Ovary (tissue), 10 donors: ENCODE measurements at places on chromosomes 3 and 15.

- no peak for DNase-seq
Measured at GRCh38 chr3:71104121-71104541, 479.4 kb downstream of the FOXP1 start.

DNA sequence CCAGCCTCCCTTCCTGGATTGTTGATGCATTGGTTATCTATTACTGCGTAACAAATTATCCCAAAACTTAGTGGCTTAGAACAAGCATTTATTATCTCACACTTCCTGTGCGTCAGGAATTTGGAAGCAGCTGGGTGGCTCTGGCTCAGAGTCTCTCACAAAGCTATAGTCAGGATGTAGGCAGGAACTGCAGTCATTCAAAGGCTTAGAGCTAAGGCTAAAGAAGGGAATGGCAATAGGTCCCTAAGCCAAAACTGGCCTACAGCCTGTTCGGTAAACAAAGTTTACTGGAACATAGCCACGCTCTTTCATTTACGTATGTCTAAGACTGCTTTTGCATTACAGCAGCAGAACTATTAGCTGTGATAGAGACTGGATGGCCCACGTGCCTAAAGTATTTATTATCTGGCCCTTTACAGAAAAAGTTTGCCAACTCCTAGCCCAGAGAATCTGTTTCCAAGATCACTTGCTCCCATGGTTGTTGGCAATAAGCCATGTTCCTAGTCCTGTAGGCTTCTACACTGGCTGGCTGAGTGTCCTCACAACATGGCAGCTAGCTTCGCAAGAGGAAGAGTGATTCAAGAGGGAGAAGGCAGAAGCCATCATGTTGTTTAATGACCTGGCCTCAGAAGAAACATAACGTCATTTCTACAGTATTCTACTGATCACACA lies 132.4 kb downstream of the SNRK start:
- DNase-seq: no peak

DNA sequence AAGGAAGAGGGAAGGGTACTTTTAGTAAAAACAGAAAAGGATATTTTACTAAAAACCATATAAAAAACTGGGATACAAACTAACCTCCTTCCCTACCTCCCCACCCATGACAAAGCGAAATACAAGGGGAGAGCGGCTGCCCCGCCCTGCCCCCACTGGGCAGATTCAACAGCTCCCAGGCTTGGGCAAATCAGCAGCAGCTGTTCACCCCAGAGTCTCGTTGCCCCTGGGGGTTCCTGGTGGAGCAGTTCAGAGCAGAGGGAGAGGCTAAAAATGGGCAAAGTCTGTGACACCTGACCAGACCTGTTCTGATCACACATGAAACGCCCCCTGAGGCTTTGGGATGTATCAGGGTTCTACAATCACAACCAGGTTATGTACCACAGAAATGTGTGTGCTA lies 2.5 kb upstream of the ETFA start:
- DNase-seq: no peak

- peak; percentile 40 for DNase-seq
Measured at GRCh38 chr3:14780927-14781507, 37.7 kb upstream of the FGD5 start.

GRCh38 chr3:164250923-164251322 lies 827.4 kb downstream of the SI start:
- no peak for DNase-seq

DNA sequence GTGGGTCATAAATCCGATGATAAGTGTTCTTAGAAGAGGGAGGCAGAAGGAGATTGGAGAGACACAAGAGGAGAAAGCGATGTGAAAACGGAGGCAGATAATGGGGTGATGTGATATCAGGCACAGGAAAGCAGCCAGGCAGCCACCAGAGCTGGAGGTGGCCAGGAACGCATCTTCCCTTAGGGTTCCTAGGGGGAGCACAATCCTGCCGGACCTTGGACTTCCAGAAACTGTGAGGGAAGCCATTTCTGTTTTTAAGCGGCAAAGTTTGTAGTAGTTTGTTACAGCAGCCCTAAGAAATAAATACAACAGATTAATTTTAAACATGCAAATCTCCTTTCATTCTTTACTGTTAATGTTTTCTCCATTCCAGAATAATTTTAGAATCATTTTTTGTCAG lies 259.9 kb upstream of the TMC3 start:
- DNase-seq: no peak

- no peak for DNase-seq
Measured at GRCh38 chr15:65927545-65927944, 58.3 kb downstream of the RAB11A start.

GRCh38 chr15:60937278-60937677 lies 291.8 kb downstream of the RORA start:
- DNase-seq: no peak

- DNase-seq: no peak
Measured at GRCh38 chr15:52714968-52715367, 35.8 kb upstream of the ATOSA start.

DNA sequence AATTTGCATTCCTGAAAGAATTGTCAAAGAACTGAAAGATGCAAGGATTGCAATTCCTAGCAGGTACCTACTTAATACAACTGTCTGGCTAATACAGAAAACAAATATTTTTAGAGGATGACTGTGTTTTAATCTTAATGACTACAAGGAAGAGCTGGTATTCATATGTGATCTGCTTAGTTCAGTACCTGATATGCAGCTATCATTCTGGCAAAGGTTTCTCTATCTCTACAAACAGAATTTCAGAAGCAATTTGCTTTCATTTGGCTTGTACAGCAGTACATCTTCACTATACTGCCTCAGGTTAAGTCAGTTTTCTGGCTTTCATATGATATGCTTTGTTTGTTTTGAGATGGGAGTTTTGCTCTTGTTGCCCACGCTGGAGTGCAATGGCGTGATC lies 51.3 kb downstream of the TBL1XR1 start:
- DNase-seq: no peak

DNA sequence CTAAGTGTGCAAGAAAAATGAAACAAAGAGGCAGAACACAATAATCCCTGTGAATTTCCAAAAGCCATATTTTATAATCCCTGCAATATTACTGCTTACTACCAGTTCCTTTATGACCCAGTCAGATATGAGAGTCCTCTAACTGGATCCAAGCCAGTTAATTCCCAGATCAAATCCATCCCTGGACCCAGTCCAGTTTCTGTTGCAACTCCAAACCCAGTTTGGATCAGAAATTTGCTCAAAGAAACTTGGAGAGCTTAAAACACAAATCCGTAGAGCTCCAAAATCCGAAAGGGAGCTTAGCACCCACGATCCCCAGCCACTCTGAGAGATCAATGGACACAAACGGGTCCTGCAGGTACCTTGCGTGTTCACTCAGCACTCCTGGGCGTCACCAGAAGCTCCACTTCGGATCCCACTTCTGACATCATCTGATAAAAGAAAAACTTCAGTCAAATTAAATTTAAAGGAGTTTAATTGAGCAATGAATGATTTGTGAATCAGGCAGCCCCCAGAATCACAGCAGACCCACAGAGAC lies 32.6 kb upstream of the THUMPD3 start:
- DNase-seq: no peak

GRCh38 chr3:71185733-71186455 lies 397.6 kb downstream of the FOXP1 start:
- DNase-seq: no peak

- DNase-seq: no peak
Measured at GRCh38 chr3:64773137-64773536, 85.3 kb upstream of the ADAMTS9 start.

DNA sequence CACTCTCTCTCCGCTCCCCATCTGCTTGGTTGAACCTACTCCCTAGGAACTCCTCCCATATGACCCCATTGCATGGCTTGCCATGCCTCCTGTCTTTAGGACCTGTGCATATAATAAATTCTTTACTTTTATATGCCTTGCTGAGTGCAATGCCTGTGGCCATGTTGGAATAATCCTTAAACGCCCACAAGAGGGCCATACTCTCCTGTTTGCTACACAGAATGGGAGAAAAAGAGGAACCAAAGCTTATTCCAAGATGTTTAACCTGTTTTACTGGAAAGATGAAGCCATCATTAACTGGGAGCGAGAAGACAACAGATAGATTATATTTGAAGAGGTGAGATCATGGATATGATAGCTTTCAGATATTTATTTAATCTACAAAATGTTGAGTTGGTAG lies 1097.8 kb downstream of the NAALADL2 start:
- DNase-seq: no peak

- DNase-seq: no peak
Measured at GRCh38 chr3:7062714-7063113, 201.8 kb downstream of the GRM7 start.

DNA sequence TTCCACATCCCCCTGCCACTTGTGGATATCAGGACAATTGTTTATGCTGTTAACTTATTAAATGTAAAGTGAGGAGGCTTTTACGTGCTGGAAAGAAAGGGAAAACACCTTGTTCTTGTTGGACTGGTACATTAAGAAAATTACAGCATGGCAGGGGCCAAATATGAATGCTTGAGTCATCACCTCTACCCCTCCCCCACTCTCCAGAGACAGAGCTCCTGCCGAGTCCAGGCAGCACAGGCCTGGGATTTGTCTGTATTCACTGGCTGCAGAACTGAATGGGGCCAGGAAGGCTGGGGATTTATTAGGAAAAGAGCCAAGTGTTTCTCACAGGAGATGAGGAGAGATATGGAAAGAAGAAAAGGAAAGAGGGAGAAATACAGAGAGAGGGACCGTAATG lies 308.9 kb downstream of the EPHB1 start:
- no peak for DNase-seq

DNA sequence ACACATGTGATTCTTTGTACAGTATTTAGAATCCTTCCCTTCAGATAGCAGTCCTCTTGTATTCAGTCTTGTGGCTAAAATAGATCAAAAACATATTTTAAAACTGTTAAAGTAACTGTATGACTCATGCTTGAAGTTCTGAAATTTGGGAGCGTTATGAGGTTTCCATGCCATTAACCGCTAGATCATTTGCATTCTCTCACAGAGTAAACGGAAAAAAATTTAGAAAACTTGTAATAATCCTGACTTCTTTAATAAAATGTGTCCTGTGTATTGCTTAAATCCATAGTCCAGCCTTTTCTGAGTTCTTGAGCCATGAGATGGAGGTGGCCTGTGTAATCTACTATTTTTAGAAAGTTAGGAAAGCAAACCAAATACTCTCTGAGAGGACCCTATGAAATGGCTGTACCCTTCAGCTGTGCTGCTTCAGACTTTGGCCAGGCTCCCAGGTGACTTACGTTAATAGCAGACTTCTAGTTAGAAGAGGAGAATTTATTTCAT lies 33.8 kb downstream of the MBNL1 start:
- DNase-seq: peak; percentile 77

DNA sequence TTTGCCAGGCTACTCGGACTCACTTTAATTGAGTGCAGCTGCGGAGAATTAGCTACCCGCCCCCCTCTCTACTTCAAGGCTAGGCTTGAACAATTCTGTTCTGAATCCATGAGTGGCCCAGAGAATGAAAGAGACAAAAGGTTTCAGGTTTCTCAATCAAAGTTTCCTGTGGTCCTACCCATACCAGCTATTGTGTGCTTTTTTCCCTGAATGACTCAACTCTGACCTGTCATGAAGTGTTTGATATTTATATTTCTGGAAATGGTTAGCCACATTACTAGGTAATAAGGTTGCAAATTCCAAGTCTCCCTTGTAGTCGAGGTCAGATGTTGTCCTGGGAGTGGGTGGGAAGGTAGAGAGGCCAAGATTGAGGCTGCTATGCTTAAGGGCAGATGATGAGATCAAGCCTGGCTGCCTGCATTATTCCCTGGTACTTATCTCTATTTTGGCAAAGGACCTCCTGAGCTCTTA lies 392.7 kb upstream of the TBL1XR1 start:
- no peak for DNase-seq

- no peak for DNase-seq
Measured at GRCh38 chr3:15079091-15079490, 14.0 kb upstream of the MRPS25 start.

DNA sequence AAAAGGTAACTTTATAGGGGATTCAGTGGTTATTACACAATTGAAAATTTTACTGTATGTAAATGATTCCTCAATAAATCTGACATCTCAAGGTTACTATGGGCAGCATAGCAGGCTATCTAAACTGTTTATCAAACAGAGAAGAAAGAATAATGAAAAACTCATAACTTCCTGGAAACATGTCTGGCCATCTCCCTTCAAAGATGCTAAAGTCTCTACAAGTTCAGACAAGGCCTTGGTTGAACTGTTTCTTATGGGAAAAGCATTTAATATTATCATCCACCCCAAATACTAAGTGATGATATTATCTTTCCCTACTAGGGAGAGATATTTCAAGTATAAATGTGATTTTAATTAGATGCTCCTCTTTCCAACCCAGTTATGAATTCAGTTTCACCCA lies 114.9 kb downstream of the ARRDC4 start:
- DNase-seq: no peak
